ENCODE measurements at places on chromosomes 13 and 19.

DNA sequence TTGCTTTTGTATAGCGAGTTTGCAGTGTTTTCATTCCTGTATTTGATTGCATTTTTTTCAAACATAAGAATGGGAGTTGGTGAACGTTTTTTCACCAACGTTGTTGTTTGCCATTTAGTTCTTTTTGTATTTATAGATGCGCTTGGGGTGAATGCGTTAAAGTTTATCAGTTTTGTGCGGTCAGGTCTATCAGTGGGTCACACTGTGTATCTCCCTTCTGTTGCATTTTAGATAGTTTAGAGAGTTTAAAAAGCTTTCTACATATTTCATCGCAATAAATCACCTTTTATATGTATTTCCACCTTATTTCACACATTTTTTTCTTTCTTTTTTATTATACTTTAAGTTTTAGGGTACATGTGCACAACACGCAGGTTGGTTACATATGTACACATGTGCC is 16.4 kb downstream of the OR7A5 start:
- H3K4me1 ChIP-seq, result no peaks in the 10 kb centered on the region
- no peak overlapping the region for H3K4me3 ChIP-seq
- no peak overlapping the region for H3K27ac ChIP-seq
- no peaks in the 10 kb centered on the region for H3K36me3 ChIP-seq
- peaks cover 2% of the 10 kb centered on the region for H3K27me3 ChIP-seq
- DNase-seq, result no peak

- H3K4me1 ChIP-seq, result peaks cover 8% of the 10 kb centered on the region
- no peaks in the 10 kb centered on the region for H3K27me3 ChIP-seq
- H3K36me3 ChIP-seq, result no peaks in the 10 kb centered on the region
- H3K4me3 ChIP-seq, result no peak overlapping the region
Observed at GRCh38 chr13:49649963-49650312, 21.6 kb downstream of the ARL11 start.

GRCh38 chr19:18574691-18575291 is 3.1 kb downstream of the UBA52 start:
- peaks cover 14% of the 10 kb centered on the region for H3K4me1 ChIP-seq
- peak overlapping the region; percentile 24 for H3K4me3 ChIP-seq
- peaks cover 45% of the 10 kb centered on the region for H3K36me3 ChIP-seq
- H3K27ac ChIP-seq, result no peak overlapping the region
- DNase-seq, result no peak

GRCh38 chr13:39462428-39462827 is 140.6 kb downstream of the LHFPL6 start:
- no peaks in the 10 kb centered on the region for H3K36me3 ChIP-seq
- H3K4me1 ChIP-seq, result no peaks in the 10 kb centered on the region
- no peak overlapping the region for H3K27ac ChIP-seq
- no peak for DNase-seq

DNA sequence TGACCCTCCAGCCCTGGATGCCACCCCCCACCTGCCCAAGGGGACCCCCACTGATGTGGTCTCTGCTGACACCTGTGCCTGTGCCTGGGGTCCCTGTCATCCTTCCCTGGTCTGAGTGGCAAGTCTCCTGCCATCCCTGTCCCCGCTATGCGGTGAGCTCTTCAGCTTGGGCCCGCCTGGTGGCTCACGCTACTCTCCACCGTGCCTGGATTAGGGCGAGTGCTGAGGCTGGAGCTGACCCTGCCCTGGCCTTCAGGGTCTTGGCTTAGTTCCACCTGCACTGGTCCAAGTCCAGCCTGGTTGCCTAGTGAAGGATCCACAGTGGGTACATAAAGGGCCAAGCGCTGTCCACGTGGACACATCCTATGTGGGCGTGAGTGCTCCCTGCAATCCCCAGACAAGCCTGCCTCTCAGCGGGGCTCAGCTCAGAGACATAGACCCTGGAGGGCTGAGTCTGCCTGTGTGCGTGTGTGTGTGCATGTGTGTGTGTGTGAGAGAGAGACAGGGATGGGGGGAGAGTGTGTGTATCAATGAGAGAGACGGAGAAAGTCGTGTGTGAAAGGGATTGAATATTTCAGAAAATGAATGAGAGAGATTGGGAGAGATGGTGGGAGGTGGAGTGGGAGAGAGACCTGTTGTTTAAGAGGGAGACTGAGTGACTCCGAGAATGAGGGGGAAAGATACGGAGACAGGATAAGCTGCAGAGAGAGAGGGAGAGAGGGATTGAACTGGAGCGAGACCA is 22.1 kb downstream of the WTIP start:
- no peaks in the 10 kb centered on the region for H3K4me1 ChIP-seq
- no peak for DNase-seq
- peaks cover 8% of the 10 kb centered on the region for H3K27me3 ChIP-seq
- H3K4me3 ChIP-seq, result no peak overlapping the region
- no peaks in the 10 kb centered on the region for H3K36me3 ChIP-seq
- no peak overlapping the region for H3K27ac ChIP-seq

GRCh38 chr13:78382491-78382890 is 220.9 kb downstream of the POU4F1 start:
- no peak overlapping the region for H3K27ac ChIP-seq
- no peaks in the 10 kb centered on the region for H3K4me1 ChIP-seq
- H3K4me3 ChIP-seq, result no peak overlapping the region
- H3K27me3 ChIP-seq, result no peaks in the 10 kb centered on the region
- DNase-seq, result no peak

GRCh38 chr19:10291554-10292205 is 1.9 kb downstream of the ICAM5 start:
- no peaks in the 10 kb centered on the region for H3K36me3 ChIP-seq
- H3K27me3 ChIP-seq, result peaks cover 67% of the 10 kb centered on the region
- peaks cover 55% of the 10 kb centered on the region for H3K4me1 ChIP-seq

DNA sequence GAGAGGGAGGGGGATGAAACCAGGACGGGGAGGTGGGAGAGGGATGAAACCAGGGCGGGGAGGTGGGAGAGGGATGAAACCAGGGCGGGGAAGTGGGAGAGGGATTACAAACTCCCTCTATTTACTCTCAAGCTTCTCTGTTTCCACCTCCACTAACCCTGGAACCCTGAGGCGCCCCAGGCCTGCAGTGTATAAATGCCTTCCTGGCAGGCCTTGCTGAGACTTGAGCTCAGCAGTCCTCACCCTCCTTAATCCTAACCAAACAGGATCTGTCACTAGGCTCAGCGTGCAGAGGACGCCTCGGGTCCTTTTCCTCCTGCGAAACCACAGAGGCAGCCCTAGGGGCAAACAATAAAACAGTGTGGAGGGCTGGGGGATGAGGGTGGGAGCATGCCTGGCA is 32.1 kb upstream of the OR1M1 start:
- no peaks in the 10 kb centered on the region for H3K27me3 ChIP-seq
- DNase-seq, result no peak
- no peaks in the 10 kb centered on the region for H3K4me1 ChIP-seq

DNA sequence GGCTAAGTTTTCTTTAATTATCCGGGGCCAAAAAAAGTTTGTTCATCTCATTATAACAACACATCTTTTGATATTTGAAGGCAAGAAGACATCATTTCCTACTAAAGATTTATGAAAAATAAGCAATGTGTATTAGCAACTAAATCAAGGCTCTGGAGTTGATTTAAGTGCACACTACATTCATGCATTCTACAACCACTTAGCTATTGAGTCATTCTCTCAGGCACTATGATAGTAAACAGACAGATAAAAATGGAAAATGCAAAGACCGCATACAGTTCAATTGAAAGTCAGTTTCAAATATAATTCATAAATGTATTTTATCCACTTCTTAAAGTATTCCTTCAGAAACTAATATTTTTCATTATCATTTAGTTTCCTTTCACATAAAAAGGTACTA is 1395.2 kb downstream of the PCDH9 start:
- H3K27ac ChIP-seq, result no peak overlapping the region
- DNase-seq, result no peak

- H3K4me3 ChIP-seq, result no peak overlapping the region
- no peak overlapping the region for H3K27ac ChIP-seq
- H3K36me3 ChIP-seq, result no peaks in the 10 kb centered on the region
- H3K27me3 ChIP-seq, result peaks cover 42% of the 10 kb centered on the region
- H3K4me1 ChIP-seq, result peaks cover 3% of the 10 kb centered on the region
- no peak for DNase-seq
Observed at GRCh38 chr19:54233941-54234340, 8.6 kb downstream of the LILRA6 start.

- H3K4me3 ChIP-seq, result no peak overlapping the region
- no peaks in the 10 kb centered on the region for H3K36me3 ChIP-seq
- no peak for DNase-seq
- no peak overlapping the region for H3K27ac ChIP-seq
- no peaks in the 10 kb centered on the region for H3K4me1 ChIP-seq
Observed at GRCh38 chr13:97798171-97798821, 155.2 kb upstream of the IPO5 start.

DNA sequence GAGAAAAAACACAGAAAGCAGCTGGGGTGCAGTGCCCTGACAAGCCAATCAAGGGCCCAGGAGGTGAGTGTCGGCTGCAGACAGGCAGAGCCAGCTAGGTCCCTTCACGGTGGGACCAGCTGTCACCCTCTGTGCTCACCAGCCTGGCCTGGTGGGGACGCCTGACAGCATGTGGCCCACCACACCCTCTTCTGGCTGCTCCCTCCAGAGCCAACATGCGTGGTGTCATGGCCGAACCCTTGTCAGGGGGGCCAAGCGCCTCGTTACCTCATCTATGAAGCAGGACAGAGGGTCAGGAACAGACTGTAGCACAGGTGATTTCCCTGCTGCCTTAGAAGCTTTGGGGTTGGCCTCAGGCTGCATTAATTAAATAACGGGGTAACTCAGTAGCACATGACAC is 40.0 kb upstream of the ISYNA1 start:
- H3K4me1 ChIP-seq, result peaks cover 52% of the 10 kb centered on the region
- H3K4me3 ChIP-seq, result no peak overlapping the region

DNA sequence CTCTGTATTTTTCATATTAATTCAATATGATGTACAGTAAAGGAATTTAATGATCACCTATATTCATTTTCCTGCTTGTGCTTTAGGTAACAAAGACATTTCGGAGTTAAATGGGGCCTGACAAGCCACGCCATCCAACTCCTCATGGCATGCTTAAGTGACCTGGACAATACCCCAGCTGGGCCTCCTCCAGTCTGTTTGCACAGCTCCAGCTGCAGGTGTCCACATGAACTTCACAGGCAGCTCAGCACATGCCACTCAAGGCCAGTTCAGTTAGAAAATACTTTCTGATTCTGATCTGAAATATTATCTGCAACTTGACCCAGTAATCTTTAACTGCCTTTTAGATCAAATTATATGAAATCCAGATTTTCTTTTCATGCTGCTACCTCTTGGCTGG is 89.6 kb upstream of the SLC15A1 start:
- H3K4me1 ChIP-seq, result peaks cover 3% of the 10 kb centered on the region
- H3K4me3 ChIP-seq, result no peak overlapping the region
- H3K27me3 ChIP-seq, result no peaks in the 10 kb centered on the region
- no peak overlapping the region for H3K27ac ChIP-seq
- H3K36me3 ChIP-seq, result peaks cover 35% of the 10 kb centered on the region
- DNase-seq, result no peak

DNA sequence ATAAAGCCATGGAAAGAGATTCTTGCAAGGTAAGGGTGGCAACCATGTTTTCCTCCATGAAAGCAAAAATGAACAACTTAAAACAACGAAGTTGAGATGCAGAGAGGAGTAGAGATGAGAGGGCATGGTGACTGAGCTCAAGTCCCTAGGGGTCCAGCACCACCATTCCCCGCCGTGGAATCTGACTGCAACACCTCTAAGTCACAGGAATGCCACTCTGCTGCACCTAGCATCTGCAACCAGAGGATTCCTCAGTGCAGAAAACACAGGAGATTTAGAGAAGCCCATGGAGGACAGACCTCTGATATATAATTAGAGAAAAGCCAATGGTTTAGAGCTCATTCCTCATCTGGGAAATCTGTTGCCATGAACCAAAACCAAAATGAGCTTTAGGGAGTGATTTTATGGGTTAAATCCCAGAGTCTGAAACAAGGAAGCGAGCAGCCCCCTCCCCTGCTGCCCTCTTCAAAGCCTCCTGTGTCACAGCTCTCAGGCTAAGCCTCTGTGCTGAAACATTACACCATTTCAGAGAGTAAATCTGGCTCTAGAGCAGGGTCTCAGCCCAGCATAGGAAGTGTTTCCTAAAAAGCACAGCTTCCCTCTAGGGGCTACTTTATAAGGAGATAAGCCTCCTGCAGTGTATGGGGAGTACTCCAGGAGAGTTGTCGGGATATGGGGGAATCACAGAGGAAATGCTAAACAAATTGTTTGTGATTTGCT is 1043.6 kb downstream of the UQCRFS1 start:
- H3K4me1 ChIP-seq, result no peaks in the 10 kb centered on the region
- no peaks in the 10 kb centered on the region for H3K36me3 ChIP-seq
- no peak for DNase-seq
- H3K4me3 ChIP-seq, result no peak overlapping the region
- H3K27ac ChIP-seq, result no peak overlapping the region
- no peaks in the 10 kb centered on the region for H3K27me3 ChIP-seq

DNA sequence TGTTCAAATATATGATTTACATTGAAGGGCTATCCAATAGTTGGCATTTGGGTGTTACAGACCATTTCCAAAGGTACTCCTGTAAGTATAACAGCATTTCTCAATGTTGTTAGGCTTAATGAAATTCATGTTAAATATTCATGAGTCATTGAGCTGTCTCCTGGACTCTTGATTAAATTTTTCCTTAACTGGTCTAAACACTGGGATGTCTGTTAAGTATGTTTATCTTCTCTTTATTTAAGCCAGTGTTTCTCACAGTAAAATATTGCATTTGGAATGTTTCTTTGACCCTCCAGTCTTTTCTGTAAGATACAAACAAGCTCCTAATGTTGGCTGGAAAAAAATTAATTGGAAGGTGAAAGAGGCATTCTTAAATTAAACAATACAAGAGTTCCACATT is 402.5 kb upstream of the HTR2A start:
- no peaks in the 10 kb centered on the region for H3K27me3 ChIP-seq
- H3K27ac ChIP-seq, result no peak overlapping the region
- no peak overlapping the region for H3K4me3 ChIP-seq
- H3K4me1 ChIP-seq, result no peaks in the 10 kb centered on the region

DNA sequence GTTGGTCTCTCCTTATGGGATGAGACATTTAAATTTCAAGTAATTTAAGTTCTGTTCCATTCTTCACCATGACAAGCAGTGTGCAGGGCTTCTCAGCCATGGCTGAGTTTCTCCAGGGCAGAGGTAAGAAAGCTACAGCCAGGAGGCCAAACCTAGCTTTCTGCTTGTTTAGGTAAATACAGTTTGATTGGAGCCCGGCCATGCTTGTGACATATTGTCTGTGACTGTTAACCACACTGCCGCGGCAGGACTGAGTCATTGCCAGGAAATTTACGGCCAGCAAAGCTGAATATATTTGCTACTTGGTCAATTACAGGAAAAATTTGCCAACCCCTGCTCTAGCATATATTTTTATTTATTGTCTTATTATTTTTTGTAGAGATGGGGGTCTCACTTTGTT is 10.7 kb downstream of the NLRP8 start:
- no peaks in the 10 kb centered on the region for H3K36me3 ChIP-seq
- no peak overlapping the region for H3K27ac ChIP-seq
- H3K27me3 ChIP-seq, result no peaks in the 10 kb centered on the region

Data from T-helper 2 cell treated with Interferon-gamma antibody and Interleukin-4, amounts not matched to agents 5 μg/mL and 100 μg/mL, for 36 hours (primary cell).